ENCODE measurements at places on chromosomes 3 and 15.
A peak's percentile ranks its signal among the peaks of the same experiment; 100 is the strongest.

GRCh38 chr3:197454014-197454413, 101.8 kb downstream of the BDH1 start:
- no peak for DNase-seq

DNA sequence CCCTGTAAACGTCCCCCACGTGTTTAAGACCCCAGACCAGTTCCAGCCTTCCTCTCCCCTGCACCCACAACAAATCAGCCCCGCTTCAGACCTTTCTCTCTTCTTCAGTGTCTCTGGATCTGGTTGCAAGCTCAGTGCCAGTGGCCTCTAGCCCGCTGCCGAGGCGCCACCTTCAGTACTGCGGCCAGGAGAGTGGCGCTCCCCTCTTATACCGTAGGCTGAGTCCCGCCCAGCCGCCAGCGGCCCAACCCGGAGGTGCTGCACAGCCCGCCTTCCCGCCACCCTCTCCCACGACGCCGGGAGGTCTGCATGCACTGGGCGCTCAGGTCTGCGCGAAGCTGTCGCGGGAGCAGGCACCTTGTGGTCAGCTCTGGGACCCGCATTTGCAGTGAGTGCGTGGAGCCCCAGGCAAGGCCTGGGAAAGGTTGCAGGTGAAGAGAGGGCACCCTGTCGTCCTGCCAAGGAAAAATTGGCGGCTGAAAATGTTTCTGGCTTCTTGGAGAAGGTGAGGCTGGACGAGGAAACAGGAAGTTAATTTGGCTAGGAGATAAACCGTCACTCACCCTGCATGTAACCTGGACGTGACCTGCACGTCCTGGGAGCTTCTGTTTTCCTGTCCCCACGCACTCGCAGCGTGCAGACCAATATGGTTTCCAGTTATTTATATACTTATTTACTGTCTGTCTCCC, at the start of gene C2CD4B:
C2CD4B (minus strand) TSS at position 182 of the 689 bp plus-strand sequence. CDS start 301 bp downstream, outside the sequence.
- DNase-seq = peak; percentile 55

GRCh38 chr3:25033407-25034029, 394.5 kb upstream of the RARB start:
- DNase-seq = peak; percentile 24

DNA sequence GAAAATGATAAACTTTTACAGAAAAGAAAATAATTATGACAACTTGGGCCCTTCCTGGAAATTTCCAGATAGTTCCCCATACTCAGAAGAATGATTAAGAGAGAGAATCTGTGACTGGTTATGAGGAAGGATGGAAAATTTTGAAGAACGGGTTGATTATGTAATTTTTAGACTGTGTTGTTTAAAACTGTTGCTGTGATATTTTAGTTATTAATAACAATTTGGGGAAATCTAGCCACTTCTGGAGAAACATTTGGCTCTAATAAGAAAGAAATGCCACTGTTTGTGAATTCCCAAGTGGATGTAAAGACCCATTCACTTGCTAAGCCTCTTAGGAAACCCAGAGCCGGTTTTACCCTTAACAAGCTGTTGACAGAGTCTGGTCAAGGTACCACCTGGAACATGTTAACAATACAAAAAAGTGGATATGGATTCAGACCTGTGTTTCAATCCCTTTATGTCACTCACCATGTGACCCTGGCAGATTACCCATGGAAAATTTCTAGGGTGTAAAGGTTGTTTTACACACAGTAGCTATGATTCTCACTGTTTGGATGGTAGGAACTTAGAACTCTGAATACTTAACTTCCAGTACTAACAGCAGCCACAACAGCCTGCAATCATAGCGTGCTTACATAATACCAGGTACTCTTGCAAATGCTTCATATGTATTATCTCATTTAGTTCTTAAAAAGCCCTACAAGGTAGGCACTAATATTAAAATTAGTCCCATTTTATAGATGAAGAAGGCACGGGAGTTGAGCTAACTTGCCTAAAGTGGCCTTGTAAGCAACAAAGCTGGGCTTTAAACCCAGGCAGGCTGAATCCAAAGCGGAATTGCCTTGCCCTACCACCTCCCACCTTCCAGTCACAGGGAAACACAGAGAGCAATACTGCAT, 32.0 kb downstream of the ZBTB38 start:
- DNase-seq = no peak

DNA sequence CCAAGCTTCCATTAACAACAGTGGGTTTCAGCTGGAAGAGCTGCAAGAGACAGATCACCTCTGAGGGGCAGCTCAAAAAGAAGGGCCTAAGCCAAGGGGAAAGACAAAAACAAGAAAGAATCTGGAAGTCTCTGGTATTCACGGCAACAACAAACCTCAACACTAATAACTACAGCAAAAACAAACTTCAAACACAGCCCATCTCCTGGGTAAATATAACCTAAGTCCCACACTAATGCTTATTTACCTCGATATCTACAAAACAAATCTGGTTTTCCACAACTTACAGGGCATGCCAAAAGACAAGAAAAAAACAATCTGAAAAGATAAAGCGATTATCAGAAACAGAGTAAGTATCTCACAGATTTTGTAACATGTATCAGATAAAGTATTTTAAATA, 29.7 kb downstream of the TOP2B start:
- no peak for DNase-seq

GRCh38 chr3:19907523-19907922, 26.5 kb downstream of the EFHB start:
- DNase-seq = no peak

DNA sequence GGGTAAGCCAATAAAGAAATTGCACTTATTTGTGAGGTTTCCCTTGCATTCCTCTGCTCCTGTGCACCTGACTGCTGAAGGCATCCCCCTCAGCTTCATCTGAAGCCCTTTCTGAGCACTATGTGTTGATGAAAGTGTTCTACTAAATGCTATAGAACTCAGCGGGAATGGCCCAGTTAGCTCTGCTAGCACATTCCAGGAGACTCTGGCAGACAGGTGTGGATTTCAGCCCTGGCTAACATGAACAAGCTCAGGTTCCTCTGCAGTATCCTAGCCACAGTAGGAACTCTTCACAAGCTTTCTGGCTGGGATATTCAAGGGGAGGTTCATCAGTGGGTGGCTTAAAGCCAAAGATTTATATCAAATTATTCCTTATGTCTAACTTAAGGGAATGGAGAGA, 265.5 kb downstream of the RORA start:
- DNase-seq = no peak

DNA sequence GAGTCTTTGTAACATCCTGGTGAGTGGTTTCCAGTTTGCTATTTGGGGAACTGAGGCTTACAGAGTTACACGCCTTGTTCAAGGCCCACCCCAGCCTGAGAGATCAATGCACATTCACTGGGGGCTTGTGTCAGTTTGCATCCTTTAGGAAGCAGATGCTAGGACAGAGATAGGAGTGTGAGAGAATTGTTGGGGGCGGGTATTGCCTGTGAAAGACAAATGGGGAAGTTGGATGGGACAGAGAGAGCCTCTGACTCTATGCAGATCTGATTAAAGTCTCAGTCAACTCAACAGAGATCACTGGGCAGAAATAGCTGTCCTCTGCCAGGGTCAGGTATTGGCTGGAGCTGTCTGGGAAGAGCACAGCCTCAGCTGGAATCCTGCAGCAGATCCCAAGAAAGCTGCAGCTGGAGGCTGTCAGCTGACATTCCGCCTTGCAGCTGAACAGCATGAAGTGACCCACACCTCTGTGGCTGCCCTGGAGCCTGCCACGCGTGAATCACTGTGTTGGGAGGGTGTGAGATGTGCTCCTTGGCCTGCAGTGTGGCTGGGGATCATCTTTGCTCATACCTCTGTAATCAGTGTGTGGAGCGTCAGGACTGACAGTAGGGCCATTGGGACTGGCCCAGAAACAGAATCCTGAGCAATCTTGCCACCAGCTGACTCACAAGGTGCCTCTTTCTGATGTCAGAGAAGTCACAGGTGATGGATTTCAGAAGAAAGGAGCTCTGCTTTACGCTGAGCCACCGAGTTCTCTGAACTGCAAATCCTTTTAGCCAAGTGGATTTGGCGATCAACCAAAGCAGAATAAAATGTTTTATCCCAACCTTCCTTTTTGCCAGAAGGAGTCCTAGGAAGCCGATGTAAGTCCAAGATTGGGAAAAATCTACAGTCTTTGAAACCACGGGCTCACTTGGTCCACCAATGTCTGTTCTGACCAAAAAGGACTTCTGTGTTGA, 284.1 kb upstream of the LRRFIP2 start:
- no peak for DNase-seq

GRCh38 chr3:57158813-57159738, 6.1 kb downstream of the IL17RD start:
- no peak for DNase-seq

- no peak for DNase-seq
Observed at GRCh38 chr15:31831596-31831995, 198.7 kb upstream of the CHRNA7 start.
